ENCODE measurements at places on chromosomes 7 and 10.

- peaks cover 20% of the 10 kb centered on the region for H3K4me1 ChIP-seq
- DNase-seq, result peak; percentile 76
- no peak overlapping the region for H3K4me3 ChIP-seq
- peaks cover 5% of the 10 kb centered on the region for H3K27me3 ChIP-seq
- H3K36me3 ChIP-seq, result no peaks in the 10 kb centered on the region
Measured at GRCh38 chr10:44309939-44310761, 74.7 kb downstream of the CXCL12 start.

DNA sequence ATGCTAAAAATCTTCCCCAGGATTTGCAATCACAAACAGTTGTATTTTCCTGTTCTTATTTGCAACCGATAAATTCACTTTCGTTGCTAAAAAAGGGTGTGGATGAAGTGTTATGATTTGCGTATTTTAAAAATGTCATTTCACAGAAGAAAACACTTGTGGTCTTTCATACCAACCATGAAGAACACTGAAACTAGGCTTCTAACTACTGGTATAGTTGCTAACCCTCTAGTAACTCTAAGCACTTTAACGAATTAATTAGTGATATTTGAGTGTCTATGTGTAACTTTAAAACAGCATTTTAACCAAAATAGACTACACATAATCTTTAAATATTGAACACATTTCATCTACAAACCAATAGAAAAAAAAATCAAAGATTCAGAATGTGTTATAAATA lies 188.1 kb upstream of the PTN start:
- H3K27me3 ChIP-seq, result no peaks in the 10 kb centered on the region
- no peak overlapping the region for H3K27ac ChIP-seq
- no peaks in the 10 kb centered on the region for H3K36me3 ChIP-seq
- H3K4me1 ChIP-seq, result peaks cover 19% of the 10 kb centered on the region
- H3K4me3 ChIP-seq, result no peak overlapping the region
- DNase-seq, result no peak

DNA sequence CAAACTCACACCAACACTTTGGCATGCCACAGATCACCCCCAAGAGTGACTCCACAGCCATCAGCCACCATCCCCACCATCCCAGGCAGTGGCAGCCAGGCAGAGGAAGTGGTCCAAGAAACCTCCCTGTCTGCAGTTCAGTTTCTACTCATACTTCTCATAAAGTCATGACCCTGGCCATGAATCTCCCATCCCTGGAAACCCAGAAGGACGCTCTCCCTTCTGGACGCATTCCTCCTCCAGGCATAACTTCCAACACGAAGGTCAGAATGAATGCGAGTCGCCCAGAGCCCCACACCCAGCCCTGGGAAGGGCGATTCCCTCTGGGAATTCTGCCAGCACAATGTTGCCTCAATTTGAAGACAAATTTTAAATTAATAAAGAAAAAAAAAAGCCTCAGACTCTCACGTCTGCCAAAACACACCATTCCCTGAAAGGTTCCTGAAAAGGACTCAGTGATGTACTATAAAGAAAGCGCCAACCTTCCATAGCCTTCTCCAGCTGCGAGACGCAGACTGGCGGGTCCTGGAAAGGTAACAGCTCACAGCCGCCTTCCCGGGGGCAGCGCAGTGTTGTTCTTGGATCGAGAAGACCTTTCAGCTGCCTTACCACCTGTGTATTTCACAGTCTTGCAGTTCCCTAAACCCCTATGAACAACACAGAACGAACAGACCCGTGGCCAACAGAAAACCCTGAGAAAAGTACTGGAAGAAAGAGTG lies 307.6 kb downstream of the FRMD4A start:
- H3K4me1 ChIP-seq, result peaks cover 45% of the 10 kb centered on the region
- H3K4me3 ChIP-seq, result peak overlapping the region; percentile 16

DNA sequence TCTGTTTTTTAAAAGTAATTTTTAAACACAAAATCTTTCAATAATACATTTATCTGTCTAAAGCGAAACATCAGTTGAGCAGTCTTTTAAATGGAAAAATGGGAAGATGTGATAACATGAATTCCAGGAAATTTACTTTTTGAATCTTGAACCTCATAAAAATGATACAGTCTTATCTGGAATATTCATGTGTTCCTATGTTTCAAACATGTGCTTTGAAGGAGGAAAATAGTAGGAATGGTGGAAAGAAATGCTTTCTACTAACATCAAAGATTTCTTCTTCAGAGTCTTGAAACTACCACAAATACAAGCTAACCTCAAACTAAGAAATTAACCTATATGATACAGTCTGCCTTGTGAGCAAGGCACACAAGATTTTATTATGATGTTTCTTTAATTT lies 317.5 kb upstream of the SEMA3A start:
- no peak overlapping the region for H3K27ac ChIP-seq
- H3K36me3 ChIP-seq, result no peaks in the 10 kb centered on the region
- peaks cover 20% of the 10 kb centered on the region for H3K4me1 ChIP-seq
- no peaks in the 10 kb centered on the region for H3K27me3 ChIP-seq
- DNase-seq, result no peak

GRCh38 chr7:16726189-16726588 lies 27.4 kb upstream of the TSPAN13 start:
- peaks cover 11% of the 10 kb centered on the region for H3K4me1 ChIP-seq
- no peak for DNase-seq
- no peak overlapping the region for H3K4me3 ChIP-seq
- H3K36me3 ChIP-seq, result no peaks in the 10 kb centered on the region

DNA sequence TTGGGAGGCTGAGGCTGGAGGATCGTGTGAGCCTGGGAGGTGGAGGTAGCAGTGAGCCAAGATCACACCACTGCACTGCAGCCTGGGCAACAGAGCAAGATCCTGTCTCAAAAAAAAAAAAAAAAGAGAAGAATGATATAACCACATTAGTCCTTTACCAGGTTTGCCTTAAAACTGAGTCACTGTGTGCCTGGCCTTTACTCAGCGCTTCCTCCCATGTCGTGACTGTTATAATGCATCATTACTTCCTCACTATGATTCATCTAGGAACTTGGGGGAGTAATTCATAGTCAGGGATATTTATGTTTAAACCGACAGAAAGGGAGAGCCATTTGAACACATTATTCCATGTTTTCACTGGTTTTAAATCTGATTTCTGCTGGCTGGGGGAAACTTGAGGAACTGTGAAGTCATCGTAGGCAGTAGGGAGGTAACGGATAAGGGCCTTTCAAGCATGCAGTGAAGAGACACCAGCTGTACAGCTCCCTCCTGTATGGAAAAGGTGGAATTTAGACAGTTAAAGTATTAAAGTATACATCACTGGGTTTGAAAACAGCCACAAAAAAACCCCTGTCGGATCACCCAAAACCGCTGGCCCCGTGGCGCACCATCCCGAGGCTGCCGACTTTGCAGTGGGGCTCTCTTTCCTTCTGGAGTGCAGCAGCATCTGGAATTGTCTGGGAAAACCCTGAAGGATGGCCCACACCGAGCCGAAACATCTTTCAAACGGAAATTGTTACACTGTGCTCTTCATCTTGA lies 119.8 kb downstream of the NKX6-2 start:
- no peaks in the 10 kb centered on the region for H3K27me3 ChIP-seq
- no peak for DNase-seq
- H3K27ac ChIP-seq, result peak overlapping the region; percentile 85
- H3K4me3 ChIP-seq, result no peak overlapping the region
- H3K36me3 ChIP-seq, result peaks cover 1% of the 10 kb centered on the region

DNA sequence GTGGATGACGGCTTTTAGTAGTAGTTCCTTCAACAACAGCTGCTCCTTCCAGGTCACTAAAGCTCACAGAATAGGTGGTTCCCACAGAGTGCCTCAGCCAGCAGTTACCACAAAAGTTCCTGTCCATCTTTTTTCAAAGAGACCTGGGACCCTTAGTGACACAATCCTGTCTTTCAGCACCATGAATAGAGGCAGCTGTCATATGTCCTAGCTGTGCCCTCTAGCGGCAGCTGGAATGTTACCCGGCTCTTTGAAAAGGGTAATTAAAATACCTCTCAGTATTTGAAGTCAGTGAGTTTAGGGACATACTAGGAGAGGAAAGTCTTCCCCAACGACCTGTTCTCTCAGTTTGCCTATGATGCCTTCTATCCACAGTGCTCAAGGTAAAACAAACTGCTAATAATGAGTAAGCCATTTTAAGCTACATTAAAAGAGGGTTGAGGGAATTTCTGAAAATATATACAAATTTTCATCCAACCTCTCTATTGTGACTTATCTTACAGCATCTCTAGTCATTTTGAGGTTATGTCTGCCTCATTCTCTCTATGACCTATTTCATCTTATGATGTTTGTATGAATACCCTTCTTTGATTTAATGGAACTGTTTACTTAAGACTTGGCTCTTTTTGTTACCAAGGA lies 290.8 kb downstream of the NXPH1 start:
- no peaks in the 10 kb centered on the region for H3K27me3 ChIP-seq
- H3K4me3 ChIP-seq, result no peak overlapping the region
- no peaks in the 10 kb centered on the region for H3K4me1 ChIP-seq
- H3K27ac ChIP-seq, result no peak overlapping the region
- no peaks in the 10 kb centered on the region for H3K36me3 ChIP-seq
- no peak for DNase-seq

- H3K27me3 ChIP-seq, result no peaks in the 10 kb centered on the region
- H3K4me3 ChIP-seq, result no peak overlapping the region
- H3K4me1 ChIP-seq, result peaks cover 31% of the 10 kb centered on the region
- H3K36me3 ChIP-seq, result peaks cover 16% of the 10 kb centered on the region
- DNase-seq, result no peak
Measured at GRCh38 chr10:21668831-21669230, 134.8 kb downstream of the MLLT10 start.

- H3K4me3 ChIP-seq, result no peak overlapping the region
- no peak for DNase-seq
- H3K27me3 ChIP-seq, result no peaks in the 10 kb centered on the region
Measured at GRCh38 chr7:132842478-132842877, 239.4 kb downstream of the CHCHD3 start.

DNA sequence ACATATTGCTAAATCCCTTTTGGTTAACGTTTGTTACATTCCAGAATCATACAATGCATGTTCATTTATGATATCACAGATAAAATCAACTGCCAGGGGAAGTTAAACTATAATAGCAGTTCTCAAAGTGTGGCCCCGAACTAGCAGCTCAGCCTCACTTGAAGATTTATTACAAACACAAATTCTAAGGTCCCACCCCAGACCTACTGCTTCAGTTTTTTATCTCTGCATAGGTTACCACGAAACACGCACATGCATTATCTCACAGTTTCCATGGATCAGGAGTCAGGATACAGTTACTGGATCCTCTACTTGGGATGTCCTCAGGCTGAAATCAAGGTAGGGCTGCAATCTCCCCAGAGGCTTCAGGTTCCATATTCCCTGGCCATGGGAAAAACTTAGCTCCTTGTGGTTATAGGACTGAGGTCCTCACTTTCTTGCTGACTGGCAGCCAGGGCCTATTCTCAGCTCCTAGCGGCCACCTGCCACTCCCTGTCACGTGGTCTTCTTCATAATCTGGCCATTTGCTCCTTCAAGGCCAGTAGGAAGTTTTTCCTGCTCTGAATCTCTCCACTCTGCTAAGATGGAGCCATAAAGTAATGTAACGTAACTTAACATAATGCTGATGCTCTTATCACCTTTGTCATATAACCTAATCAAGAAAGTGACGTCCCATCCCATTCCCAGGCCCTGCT lies 50.5 kb upstream of the YAE1 start:
- H3K4me1 ChIP-seq, result no peaks in the 10 kb centered on the region
- no peak overlapping the region for H3K27ac ChIP-seq
- peaks cover 31% of the 10 kb centered on the region for H3K27me3 ChIP-seq
- no peak for DNase-seq

GRCh38 chr7:25408012-25408687 lies 179.9 kb upstream of the NPVF start:
- H3K27me3 ChIP-seq, result peaks cover 45% of the 10 kb centered on the region
- DNase-seq, result no peak
- no peaks in the 10 kb centered on the region for H3K36me3 ChIP-seq
- no peak overlapping the region for H3K4me3 ChIP-seq

DNA sequence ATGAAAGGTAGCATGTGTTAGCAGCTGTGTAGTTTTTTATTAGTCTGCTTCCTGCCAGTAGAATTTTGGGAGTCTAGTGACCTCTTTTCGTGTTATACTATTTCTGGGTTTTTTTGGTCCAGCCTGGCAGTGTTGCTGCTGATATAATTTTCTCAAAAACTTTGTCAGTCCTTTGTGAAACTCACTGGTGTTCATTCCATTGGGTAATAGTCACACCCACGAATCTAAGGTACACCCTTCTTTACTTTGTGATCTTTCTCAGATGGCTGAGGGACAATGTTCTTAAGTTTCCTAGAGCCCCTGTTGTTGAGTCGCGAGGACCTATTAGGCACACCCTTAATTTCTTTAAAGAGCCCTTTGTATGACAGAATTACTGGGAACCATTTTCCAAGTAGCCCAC lies 52.3 kb downstream of the TPST1 start:
- H3K4me3 ChIP-seq, result no peak overlapping the region
- H3K36me3 ChIP-seq, result peaks cover 9% of the 10 kb centered on the region
- peaks cover 22% of the 10 kb centered on the region for H3K4me1 ChIP-seq
- no peak for DNase-seq
- H3K27me3 ChIP-seq, result no peaks in the 10 kb centered on the region

GRCh38 chr10:70461397-70462348 lies 16.9 kb upstream of the PALD1 start:
- peaks cover 17% of the 10 kb centered on the region for H3K4me1 ChIP-seq
- no peak for DNase-seq
- no peaks in the 10 kb centered on the region for H3K36me3 ChIP-seq
- H3K27me3 ChIP-seq, result peaks cover 4% of the 10 kb centered on the region

DNA sequence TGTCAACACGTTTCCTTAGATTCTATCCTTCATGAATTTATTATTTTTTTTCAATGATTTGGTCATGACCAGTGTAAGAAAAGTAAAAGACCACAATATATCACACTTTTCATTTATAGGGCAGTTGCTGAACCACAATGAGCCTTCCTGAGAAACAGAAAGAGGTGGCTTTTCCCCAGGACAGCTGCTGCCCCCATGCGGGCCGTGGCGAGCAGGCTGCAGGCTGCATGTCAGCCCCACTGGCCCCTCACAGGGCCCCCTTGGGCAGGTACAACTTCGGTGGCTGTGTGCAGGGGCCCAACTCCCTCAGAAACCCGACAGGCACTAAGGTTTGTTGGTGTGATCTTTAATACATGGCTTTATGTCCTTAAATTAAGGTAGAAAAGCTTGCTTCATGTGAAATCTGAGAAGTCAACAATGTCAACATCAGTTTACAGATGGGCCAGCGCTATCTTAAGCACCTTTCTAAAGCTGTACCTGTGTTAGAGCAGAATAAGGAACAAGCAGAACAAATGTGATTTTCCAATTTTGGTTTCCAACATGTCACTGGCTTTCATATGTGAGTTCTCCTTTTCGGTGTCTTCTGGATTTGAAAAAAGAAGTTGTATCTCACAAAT lies 10.6 kb downstream of the BEND7 start:
- no peaks in the 10 kb centered on the region for H3K4me1 ChIP-seq
- no peak overlapping the region for H3K27ac ChIP-seq
- no peak overlapping the region for H3K4me3 ChIP-seq
- DNase-seq, result no peak
- no peaks in the 10 kb centered on the region for H3K36me3 ChIP-seq
- H3K27me3 ChIP-seq, result no peaks in the 10 kb centered on the region

Data from osteocyte (in vitro differentiated cells).